ENCODE measurements at places on chromosomes 5 and 9.

DNA sequence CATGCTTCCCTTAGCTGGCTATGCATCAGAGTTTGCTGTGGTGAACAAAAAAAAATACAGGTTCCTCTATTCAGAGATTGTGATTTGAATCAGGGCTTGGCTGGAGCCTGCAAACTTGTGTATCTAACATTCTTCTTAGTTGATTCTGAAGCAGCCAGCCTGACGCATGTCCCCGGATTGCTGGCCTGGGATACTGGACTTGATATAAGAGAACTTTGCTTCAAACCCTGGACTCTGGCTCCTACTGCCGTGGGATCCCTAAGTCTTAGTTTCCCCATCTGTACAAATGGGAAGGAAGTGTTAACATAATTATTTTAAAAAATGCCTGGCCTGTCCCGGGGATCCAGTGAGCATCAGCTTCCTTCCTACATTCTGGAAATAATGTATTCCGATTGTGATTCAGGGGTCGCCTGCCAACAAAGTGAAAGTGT is 292.8 kb downstream of the ARHGEF28 start:
- peak; percentile 31 for DNase-seq

- peak; percentile 60 for DNase-seq
Observed at GRCh38 chr5:178234750-178235587, 2.4 kb upstream of the PHYKPL start.

DNA sequence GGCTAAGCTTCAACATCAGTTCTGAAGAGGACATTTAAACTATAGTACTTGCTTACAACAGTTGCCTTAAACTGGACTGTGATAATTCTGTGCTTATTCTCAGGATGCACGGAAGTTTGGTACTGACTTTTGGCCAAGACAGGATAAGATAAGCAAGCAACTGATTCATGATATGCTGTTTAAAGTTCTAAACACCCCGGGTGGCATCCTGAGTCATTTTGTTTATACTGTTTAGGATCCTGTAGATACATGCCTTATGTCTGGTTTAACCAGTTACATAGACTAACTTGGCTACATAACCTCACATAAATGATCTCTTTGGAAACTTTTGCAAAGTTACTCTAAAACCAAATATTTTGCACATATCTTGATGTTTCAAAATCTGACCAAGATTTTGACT is 95.9 kb downstream of the CDH9 start:
- DNase-seq: peak; percentile 7

- DNase-seq: no peak
Observed at GRCh38 chr9:126342621-126343031, 16.0 kb downstream of the MVB12B start.

- DNase-seq: peak; percentile 48
Observed at GRCh38 chr9:83599071-83599470, 23.9 kb upstream of the IDNK start.

DNA sequence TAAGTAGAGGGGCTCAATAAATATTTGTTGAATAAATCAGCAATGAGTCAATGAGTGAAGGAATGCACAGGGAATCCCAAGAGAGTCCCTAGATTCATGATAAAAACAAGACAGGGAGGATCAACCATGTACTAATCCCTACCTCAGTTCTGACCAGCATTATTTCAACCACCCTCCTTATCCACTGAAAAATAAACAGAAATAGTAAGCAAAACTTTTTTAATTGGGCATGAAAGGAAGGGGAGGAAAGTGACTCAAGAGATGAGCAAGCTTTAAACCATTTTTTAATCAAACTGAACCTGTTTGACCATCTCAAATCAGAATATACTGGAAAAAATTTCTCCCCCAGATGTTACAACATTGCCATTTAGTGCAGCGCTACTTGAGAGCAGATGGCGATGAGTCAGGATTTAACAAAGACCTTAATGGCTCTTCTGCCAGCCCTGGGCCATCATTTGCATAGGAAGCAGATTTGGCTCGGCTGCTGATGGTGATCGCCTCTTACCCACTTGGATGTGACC is 194.8 kb upstream of the SLC30A5 start:
- DNase-seq: peak; percentile 87
